ENCODE measurements at places on chromosomes 3 and 15.

GRCh38 chr3:33105341-33105948 is 8.4 kb upstream of the CRTAP start:
- no peak for DNase-seq

DNA sequence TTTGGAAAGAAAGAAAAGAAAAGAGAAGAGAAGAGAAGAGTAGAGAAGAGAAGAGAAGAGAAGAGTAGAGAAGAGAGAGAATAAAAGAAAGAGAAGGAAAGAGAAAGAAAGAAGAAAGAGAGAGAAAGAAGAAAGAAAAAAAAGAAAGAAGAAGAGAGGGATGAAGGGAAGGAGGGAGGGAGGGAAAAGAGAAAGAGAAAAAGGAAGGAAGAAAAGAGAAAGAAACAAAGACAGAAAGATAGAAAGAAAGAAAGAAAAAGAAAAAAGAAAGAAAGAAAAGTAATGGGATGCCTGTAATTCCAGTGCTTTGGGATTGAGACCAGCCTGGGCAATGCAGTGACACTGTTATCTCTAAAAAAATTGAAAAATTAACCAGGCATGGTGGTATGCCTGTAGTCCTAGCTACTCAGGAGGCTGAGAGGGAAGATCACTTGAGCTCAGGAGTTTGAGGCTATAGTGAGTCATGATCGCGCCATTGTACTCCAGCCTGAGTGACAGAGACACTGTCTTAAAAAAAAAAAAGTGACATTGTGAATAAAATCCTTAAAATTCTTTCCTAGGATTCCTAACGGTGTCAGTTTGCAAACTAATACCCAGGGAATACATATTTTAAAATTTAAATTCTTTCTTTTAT is 1.7 kb downstream of the RASL12 start:
- DNase-seq = peak; percentile 80

DNA sequence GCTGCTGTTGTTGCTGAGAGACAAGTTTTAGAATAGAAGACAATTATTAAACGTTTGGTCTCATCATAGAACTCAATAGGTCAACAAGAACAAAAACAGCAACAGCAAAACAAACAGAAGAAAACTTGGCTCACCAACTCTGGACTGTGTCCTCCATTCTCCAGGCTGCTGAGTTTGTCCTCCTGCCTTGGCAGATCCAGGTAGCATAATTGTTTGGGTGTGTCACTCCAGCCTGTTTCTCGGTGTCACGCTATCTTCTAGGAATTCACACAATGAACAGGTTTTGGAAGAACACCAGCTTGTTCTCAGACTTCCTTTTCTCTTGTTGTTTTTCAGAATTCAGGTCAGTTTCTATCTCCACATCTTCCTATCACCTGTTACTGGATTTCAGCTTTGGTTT is 34.7 kb downstream of the ARRDC4 start:
- no peak for DNase-seq

DNA sequence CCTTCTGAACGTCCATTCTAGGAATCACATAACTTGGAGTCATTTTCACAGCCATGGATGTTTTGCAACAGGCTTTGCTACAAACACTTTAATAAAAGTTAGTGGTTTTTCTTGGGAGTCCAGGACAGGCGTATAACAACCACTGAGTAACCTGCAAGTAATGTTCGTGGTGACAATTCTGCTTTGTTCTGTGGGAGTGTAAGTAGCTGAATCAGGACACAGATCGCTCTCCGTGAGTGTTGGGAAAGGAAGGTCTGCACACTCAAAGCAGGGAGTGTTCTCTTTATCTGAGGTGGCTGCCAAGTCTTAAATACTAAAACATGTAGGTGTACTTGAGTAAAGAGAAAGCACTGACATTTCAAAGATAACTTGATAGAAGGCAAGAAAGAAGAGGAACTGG is 7.9 kb upstream of the BNC1 start:
- DNase-seq = peak; percentile 16
